ENCODE measurements at places on chromosomes 7 and 10. TPM values are rescaled to one million over a fixed set of nuclear protein-coding genes. Genes with fewer than 3 reads are reported as not detected.

DNA sequence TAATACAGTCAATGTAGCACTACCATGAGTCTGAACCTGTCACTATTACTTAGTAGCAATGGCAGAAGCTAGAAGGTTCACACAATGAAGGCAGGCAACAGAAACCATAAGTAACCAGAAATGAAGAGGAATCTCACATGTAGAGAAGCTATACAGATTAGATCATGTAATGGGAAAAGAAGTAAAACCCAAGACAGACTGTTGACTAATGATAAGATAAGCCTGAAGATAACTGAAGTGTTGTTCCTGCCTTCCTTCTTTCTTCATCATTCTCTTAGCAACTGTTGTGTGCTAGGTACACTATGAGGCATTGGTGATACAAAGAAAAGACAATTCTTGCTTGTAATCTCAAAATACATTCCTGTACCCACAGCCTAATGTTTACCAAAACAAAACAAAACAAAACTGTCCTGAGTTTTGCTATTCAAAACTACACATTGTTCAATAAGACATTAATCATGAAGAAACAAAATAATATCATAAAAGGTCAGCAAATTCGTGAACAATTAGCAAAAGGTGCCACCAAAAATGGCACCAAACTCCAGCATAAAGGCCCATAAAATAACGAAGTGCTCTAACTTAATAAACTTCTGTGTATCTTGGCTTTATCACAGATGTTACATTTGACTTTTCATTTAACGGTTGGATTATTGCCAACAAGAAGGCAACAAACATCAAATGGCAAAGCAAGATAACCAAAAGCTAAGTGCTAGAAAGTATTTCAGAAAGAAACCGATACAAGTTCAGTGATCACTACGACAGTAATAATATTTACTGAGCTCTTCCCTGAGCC lies 27.1 kb downstream of the ZNF800 start:
- no peak for DNase-seq

- DNase-seq, result no peak
Observed at GRCh38 chr10:95414844-95415485, 124.2 kb upstream of the PDLIM1 start.

DNA sequence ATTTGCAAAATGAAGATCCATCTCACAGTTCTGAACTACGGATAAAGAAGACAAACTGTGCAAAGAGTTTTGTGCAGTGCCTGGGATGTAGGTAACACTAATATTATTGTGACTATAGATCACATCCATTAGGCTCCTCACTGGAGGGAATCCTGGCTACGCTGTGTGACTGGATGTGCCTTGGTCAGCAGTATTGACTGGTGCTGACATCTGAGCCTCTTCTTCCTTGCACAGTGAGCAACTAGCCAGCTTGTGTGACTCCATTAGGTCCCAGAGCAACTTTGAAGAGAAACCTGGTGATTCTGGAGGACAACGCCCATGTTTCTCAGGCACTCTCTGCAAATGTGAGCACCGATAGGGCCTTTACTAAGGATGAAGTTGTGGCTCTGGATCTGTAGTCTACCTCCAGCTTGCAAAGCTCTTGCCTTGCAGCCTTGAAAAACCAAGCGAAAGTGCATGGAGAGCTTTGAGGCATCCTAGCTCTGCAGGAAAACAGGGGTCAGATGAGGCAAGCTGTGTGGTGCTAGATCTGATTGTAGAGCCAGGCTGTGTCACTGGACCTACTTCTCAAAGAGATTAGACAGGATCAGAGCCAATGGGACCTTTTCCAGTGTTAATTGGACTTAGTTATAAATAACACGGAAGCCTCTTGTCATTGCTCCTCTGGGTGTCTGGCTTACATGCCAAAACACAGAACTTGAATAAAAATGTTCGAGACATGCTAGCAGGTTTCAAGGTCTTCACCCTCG lies 303.6 kb upstream of the LYZL1 start:
- no peak for DNase-seq

Gene EIF5AL1
- 0.73 TPM for total RNA-seq

All from H7 (cell line).